ENCODE measurements at places on chromosomes 1 and 21.

GRCh38 chr1:170872663-170873062 is 62.7 kb upstream of the MROH9 start:
- DNase-seq: no peak

- no peak for DNase-seq
Measured at GRCh38 chr1:11831945-11832725, 15.4 kb downstream of the NPPA start.

DNA sequence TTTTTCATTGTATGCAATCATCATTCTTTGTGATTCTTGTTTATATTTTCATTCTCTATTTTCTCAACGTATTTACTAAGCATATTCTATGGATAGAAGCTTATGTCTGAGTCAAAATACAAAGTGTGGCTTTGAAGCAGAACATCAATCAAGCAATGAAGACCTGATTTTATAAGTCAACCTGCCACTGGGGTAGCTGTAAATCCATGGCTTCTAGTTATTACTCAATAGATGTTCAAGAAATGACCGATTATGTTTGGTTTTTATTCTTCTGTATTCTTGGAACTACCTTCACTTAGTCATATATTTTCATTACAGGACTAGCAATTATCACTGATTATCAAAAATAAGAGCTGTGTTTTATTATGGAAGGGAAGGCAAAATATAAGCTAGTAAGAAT is 20.5 kb upstream of the PTGS2 start:
- DNase-seq: no peak

- no peak for DNase-seq
Measured at GRCh38 chr1:81439046-81439823, 361.5 kb upstream of the ADGRL2 start.

DNA sequence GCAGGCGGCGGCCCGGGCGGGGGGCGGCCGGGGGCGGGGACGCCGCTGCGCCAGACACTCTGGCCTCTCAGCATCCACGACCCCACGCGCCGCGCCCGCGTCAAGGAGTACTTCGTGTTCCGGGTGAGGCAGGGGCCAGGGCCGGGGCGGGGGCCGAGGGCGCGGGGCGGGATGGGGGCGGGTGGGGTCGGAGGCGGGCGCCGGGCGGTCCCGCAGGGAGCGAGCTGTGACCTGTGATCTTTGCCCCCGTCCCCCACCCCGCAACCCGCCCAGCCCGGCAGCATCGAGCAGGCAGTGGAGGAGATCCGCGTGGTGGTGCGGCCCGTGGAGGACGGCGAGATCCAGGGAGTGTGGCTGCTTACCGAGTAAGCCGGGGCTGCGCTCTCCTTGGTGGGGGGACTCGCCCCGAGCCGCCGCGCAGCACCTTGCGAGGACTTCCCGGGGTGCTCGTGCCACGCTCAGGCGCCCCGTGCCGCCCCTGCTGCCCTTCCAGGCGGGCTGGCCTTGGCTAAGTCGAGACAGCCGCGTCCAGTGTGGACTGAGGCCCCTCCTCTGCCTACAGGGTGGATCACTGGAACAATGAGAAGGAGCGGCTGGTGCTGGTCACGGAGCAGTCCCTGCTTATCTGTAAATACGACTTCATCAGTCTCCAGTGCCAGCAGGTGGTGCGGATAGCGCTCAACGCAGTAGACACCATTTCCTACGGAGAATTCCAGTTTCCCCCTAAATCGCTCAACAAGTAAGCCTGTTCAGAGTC is 514 bp downstream of the TPRG1L start:
- DNase-seq: no peak

DNA sequence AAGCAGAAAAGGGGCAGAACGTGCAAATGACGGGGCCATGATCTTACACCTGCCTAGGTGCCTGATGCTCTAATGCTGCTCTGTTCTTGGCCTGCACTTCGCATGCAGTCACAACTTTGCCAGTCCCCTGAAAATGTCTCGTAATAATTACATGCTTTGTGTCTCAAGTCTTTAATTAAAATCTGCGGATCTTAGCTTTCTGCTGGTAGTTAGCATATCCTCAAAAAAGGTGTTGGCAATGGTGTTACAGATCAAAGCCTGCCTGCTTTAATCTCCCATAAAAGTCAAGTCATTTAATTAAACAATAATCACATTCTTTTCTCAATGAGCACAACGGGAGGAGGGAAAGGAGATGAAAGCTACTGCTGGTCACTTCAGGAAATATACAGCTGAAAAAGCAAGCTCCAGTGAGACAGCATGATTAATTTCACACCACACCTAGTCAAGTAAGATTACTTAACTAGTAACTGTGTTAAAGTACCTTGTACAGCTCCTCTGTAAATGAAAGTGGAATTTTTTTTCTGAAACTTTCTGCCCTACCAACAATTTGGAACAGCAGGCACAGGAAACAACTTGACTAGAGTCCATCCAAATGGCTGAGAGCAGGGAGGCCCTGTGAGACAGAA is 45.8 kb downstream of the STX6 start:
- no peak for DNase-seq

DNA sequence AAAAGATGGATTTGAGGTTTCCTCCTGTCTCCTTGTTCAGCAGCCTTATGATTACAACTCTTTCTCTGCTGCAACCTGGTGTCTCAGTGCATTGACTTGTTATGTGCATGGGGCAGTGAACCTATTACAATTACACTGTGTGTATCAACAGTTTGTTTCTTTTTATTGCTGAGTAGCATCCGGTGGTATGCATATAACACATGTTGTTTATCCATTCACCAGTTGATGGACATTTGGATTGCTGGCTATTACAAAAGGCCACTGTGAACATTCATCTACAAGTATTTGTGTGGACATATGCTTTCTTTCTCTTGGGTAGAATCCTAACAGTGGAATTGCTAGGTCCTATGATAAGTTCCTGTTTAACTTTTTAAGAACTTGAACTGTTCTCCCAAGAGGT is 65.9 kb downstream of the FMO4 start:
- DNase-seq: no peak

- no peak for DNase-seq
Measured at GRCh38 chr1:239976130-239976968, 115.3 kb upstream of the FMN2 start.

- no peak for DNase-seq
Measured at GRCh38 chr1:29343476-29343875, 107.2 kb downstream of the PTPRU start.

DNA sequence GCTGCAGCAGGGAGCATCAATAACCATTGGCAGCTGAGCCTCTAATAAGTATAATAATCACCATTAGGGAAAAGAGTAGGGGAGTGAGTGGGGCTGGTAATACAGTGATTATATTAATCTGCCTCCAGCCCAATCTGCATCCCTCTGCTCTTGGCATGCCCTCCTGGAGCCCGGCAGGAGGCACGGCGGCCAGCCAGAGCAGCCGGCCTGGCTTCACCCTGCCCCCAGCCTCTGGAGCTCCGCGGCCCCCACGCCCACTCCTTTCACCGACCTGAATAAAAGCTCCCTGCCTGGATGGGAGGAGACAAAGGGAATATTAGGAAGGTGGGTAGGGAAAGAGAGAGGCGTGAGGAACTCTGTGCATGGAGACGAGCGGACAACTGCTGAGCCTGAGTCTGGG is 28.3 kb downstream of the OPTC start:
- no peak for DNase-seq

DNA sequence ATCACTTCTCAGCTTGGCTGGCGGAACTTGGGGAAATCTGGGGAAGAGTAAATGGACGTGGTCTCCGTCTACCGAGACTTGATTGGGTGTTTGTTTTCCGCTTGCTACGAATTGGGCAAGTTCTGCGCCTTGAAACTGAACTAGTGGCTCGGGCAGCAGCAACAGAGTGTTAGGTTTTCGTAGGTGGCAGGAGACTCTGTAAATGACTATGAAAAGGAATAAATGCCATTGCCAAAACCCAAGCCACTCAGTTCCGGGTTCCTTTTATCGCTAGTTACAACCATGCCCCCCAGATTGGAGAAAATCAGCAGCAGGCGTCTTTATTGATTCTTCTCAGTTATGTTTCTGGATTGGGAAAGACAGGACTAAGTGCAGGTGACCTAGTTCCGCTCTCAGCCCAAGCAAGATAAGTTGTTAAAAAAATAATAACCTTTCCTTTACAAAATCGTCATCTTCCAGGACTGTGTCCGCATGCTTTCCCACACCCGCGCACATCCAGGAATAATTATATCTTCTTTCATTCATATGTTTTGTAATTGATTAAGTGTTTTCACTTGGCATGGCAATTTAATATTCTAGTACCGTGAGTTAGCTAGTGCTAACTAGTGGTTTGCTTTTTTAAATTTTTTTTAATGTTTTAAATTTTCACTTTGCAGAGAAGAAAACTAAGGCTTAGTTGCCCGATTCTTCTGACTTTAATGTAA is 3.4 kb downstream of the LHX9 start:
- no peak for DNase-seq

- no peak for DNase-seq
Measured at GRCh38 chr1:175088525-175088951, 20.9 kb downstream of the TNN start.

DNA sequence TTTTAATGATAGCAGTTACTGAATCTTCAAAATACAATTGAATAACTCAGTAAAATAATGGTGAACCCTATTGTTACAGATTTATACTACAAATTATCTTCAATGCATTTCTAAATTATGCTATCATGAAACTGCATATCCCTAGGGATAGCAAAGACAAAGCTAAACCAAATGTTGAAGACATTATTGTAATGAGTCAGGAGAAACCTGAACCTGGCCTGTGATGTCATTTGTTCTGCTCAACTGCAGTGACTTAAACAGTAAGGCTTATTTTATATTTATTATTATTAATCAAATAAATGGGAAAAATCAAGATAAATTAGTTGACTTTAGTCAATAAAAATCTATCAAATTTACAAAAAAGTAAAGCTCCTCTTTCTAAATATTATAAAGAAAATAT is 100.3 kb downstream of the UCHL5 start:
- DNase-seq: no peak

GRCh38 chr1:159008744-159009188 is 941 bp upstream of the IFI16 start:
- DNase-seq: no peak

DNA sequence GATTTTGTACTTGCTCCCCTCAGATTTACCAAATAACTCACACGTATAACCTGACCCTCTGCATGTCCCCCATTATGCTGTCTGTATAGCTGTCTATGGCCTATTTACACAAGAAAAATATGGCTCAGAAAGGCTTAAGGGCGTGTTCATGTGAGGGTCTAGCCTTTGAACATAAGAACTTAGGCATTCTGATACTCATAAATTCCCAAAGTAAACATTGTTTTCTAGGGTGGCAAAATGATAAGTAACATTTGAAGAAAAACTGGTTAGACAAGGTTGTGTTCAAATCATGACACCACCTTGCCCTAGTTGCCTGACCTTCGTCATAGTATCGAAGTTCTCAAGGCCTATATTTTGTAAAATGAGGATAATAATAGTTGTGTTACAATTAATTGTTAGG is 394.6 kb downstream of the LRRIQ3 start:
- no peak for DNase-seq

- DNase-seq: no peak
Measured at GRCh38 chr1:200039849-200040474, 12.5 kb downstream of the NR5A2 start.

GRCh38 chr1:42333662-42334239 is 1.3 kb downstream of the FOXJ3 start:
- DNase-seq: no peak

- DNase-seq: no peak
Measured at GRCh38 chr1:42824481-42825035, 7.4 kb upstream of the SVBP start.

GRCh38 chr1:203161175-203161574 is 14.5 kb downstream of the MYBPH start:
- no peak for DNase-seq

- no peak for DNase-seq
Measured at GRCh38 chr1:1616045-1616790, 918 bp downstream of the MIB2 start.

DNA sequence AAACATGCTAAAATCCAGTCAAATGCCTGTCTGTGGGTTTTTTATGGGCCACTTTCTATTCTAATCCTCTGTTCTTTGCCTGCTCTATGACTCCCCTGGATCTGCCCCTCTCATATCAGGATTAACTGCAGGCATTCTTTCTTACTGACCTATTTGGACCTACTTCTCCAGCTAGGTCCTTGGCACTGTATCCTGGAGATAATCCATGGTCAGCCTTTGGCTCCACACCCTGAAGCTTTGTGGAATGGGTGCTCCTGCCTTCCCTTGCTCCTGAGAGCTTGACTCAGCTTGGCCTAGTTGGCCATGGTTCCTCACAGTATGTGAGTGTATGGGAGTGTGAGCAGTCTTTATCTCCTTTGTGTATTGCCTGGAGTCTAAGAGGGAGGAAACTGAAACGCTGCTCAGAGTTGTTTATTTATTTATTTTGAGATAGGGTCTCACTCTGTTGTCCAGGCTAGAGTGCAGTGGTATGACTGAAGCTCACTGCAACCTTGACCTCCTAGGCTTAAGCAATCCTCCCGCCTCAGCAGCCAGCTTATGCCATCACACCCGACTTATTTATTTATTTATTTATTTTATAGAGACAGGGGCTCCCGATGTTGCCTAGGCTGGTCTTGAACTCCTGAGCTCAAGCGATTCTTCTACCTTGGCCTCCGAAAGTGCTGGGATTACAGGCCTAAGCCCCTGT is 28.7 kb upstream of the CDC14A start:
- no peak for DNase-seq

- no peak for DNase-seq
Measured at GRCh38 chr21:44273046-44273445, 11.3 kb upstream of the DNMT3L start.

GRCh38 chr1:18725231-18725895 is 94.7 kb downstream of the PAX7 start:
- DNase-seq: no peak

GRCh38 chr1:13546791-13547190 is 33.0 kb upstream of the LRRC38 start:
- no peak for DNase-seq

GRCh38 chr1:57761628-57762027 is 337.8 kb upstream of the DAB1 start:
- DNase-seq: no peak

GRCh38 chr1:209384710-209385550 is 198.6 kb upstream of the CAMK1G start:
- DNase-seq: no peak

- no peak for DNase-seq
Measured at GRCh38 chr1:93607814-93608186, 73.8 kb downstream of the BCAR3 start.

DNA sequence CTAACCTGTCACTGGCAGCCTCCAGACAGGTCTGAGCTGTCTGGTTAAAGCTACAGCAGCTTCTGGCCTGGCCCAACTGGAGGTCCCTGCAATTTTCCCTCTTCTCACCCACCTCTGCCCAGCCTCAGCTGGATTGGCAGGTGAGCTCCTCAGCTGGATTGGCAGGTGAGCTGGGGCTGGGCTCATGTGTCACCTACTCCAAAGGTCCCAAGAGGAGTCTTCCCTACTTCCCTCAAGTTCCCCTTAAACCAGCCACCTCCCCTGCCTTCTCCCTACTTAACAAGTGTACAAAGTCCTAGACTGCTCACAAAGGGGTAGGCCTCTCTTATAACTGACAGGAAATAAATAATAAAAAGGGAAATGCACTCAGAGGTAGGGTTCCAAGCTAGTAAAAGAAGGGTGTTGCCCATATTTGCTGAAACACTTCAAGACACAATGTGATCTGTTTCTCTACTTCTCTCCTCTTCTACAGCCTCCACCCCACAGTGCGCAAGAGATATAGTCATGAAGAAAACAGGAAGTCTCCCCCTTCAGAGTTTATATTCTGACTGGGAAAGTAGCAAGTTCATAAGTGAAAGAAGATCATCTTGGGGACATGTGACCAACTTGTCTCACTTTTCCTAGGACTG is at the start of gene GPA33:
GPA33 (minus strand) TSS at position 64 of the 629 bp plus-strand sequence. CDS start 90 bp downstream, outside the sequence.
- DNase-seq: no peak
